Osteocyte (in vitro differentiated cells): ENCODE measurements at places on chromosomes 16 and 17. TPM values are rescaled to one million over a fixed set of nuclear protein-coding genes. Genes with fewer than 3 reads are reported as not detected.

- no peak for DNase-seq
Measured at GRCh38 chr16:1531638-1531910, 1.9 kb upstream of the TMEM204 start.

DNA sequence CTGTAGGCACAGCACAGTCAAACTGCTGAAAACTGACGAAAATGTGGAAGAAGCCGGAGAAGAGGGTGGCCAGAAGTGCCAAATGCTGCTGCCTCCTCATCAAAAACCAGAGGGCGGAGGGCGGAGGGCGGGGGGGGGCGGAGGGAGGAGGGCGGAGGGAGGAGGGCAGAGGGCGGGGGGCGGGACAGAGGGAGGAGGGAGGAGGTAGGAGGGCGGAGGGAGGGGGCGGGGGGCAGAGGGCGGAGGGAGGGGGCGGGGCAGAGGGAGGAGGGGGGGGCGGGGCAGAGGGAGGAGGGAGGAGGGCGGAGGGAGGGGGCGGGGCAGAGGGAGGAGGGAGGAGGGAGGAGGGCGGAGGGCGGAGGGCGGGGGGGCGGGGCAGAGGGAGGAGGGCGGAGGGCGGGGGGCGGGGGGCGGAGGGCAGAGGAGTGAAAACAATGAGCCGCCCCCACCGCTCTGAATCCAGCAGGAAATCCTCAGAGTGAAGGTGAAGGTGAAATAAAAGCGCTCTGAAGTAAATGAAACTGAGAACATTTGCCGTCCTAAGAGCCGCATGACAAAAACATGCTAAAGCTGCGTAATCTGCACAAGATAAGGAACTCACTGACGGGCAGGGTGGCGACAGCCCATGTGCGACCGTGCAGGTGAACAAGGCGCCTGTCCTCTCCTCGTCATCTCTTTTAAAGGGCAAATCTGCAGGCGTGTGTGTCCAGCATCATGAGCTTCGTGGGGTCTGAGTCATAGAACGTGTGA is 22.6 kb upstream of the CBFA2T3 start:
- DNase-seq, result no peak

DNA sequence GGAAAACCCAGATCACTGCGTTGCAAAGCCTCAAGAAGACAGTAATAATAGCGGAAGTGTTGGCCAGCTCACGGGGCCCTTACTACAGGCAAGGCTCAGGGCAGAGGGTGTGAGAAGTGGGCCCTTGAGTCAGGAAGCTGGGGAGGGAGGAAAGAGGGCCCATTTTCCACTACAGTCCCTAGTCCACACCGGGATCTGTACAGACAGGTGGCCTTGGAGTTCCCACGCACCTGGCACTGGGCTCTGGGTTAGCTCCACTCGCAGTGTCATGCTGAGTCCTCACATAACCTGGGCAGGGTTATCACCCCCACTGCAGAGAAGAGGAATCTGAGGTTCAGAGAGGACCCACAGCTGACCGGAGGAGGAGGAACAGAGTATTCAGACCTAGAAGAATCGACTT is 16.8 kb upstream of the MTSS2 start:
- DNase-seq, result no peak

DNA sequence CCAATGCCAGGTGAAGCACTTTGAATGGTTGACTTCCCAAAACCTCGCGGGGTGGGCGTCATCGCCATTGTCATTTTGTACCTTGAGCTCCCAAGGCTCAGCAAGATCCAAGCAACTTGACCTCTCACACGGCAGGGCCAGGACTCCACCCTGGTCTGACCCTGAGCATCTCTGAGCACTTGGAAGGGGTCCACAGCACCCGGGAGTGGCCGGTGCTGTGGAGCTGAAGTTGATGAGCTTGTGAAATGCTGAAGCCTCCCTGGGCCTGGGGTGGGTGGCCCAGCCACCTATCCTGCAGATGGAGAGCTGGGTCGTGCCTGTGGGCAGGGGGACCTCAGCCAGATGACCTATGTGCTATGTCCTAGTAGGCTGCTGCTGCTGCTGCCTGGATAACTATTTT is 283.3 kb upstream of the FOXF1 start:
- no peak for DNase-seq

- no peak for DNase-seq
Measured at GRCh38 chr16:6114691-6115090, 1017.1 kb upstream of the EEF2KMT start.

- DNase-seq, result no peak
Measured at GRCh38 chr16:73048292-73049080, 558 bp upstream of the ZFHX3 start.

- DNase-seq, result no peak
Measured at GRCh38 chr17:286571-286970, 66.0 kb downstream of the RPH3AL start.

DNA sequence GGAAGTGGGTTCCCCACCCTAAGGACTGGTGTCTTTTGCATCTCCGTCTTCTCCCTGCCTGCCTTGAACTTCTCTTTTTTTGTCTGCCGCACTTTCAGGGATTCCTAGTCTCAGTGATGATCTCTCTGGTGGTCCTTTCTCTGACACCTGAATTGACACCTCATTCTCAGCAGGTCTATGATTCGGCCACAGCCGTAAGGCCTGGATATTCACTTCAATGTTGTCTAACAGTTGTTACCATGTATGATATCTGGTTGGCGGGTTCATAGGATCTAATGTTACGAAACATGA is 25.1 kb upstream of the SLC47A1 start:
- no peak for DNase-seq

DNA sequence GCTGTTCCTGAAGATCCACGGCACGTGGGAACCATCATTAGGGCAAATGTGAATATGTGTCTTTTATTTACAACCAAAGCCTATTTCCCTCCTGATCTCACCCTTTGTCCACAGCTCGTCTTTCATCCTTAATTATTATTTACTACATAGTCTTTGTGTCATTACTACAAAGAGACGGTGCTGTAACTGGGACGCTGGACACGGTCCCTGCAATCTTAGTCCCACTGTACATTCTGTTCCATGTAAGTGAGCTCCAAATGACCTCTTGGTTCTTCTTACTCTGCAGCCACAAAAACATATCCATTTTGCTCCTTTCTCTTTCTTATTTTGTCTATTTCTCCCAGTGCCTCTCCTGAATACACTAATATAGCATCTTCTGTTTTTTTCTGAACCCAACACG is 12.7 kb upstream of the KRT23 start:
- DNase-seq, result no peak

The SLC13A2 gene
- total RNA-seq, result not detected in 2 replicates

The MGAT5B gene
- 0.40 and 0.55 TPM in 2 replicates for total RNA-seq
